ENCODE measurements at places on chromosomes 3 and 15.

DNA sequence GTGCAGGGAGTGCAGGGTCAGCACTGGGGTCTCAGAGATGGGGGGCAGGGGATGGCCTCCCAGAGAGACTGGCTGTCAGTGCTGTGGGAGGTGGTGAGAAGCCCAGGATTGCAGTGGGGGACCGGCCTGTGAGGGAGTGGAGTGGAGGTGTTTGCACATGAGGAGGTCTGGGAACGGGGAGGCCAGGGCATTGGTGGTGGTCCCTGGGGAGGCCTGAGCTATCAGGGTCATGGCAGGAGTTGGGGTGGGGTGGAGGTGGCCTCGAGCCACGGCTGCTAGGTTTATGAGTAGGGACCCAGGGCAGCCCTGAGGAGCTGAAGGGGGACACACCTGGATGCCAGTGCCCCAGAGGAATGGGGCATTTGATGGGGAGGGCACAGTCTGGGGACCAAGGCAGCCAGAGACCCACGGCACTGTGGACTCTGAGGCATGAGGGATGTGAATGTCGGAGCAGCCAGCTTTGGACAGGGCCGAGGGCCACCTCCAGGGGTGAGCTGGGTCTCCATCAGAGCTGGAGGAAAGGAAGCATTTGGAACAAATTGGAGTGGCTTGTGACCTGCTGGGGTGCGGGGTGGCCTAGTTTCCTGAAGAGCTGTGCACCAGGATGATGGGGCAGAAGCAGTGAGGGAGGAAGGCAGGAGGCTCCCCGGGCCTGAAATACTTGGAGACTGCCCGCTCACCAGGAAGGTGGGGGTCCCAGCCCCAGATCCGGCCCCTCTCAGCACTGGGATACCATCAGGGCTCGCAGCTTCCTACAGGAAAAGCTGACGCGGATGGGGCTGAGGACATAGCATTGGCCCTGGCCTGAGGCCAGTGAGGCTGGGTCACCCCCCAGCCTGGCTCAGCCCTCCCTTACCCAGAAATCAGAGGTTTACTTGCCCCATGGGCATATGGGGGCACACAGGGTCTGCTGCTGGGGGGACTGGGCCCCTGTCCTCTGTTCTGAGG lies 9.5 kb upstream of the CSPG4 start:
- DNase-seq: no peak

DNA sequence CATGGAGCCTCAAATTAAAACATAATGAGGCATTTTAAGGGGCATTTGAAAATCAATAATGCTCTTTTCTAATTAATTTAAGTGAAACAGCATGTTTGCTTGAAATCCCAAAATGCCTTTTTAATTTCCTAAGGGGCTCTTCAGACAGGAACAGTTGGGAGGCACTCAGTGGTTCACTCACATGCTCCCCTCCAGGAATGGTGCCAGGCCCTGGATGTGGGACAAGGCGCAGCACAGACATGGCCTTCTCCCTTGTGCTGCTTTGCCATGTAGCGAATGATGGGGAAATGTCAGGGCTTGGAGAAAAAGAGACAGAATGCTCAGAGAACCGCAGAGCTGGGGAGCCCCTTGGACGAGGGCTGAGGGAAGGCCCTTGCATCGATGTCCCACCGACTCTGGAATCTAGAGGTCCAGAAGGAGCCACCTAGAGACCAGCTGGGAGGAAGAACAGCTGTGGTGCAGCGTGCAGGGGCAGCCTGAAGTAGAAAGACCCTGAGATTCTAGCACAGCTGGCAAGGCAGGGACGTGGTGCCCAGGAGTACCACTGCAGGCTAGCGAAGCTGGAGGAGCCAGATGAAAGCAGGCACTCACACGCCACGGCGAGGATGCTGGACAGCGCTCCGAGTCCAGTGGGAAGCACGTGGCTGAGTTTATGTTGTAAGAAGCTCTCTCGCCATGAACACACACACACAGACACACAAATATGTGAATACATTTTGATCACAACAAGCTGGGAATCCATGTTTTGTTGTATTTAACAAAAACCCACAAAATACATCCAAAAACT lies 27.0 kb downstream of the NSMCE3 start:
- DNase-seq: no peak

GRCh38 chr3:184291044-184291737 lies 7.8 kb upstream of the PSMD2 start:
- DNase-seq: no peak

GRCh38 chr15:101151288-101151687 lies 100.6 kb downstream of the CHSY1 start:
- DNase-seq: no peak

DNA sequence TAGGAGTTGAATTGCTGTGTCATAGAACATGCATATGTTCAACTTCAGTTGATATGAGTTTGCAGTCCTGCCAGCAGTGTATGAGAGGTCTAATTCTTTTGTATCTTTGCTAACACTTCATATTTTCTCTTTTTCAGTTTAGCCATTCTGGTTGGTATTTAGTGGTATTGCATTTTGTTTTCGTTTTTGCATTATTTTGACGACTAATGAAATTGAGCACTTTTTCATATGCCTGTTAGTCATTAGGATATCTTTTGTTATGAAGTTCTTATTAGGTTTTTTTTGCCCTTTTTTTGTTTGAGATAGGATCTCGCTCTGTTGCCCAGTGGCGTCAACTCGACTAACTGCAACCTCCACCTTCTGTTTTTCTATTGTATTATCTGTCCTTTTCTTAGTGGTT lies 9.2 kb downstream of the TRIP4 start:
- DNase-seq: no peak

DNA sequence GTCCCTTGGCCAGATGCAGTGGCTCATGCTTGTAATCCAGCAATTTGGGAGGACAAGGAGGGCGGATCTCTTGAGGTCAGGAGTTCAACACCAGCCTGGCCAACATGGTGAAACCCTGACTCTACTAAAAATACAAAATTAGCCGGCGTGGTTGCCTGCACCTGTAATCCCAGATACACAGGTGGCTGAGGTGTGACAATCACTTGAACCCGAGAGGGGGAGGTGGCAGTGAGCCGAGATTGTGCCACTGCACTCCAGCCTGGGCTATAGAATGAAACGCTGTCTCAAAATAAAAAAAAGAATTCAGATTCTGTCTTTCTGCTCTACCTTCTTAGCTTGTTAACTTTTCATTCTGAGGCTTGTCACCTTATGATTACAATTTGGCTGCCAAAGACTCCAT lies 22.1 kb downstream of the MYO5A start:
- DNase-seq: no peak

All from activated T-helper 9 cell treated with anti-CD3 and anti-CD28 coated beads, Interleukin-2, amount 50 U/mL, for 16 hours (primary cell).